ENCODE measurements at places on chromosomes 7 and 10.

- DNase-seq = no peak
These were observed 237.2 kb downstream of the TCF7L2 start for GRCh38 chr10:113187063-113187777.

GRCh38 chr10:114173603-114173920 is 441 bp downstream of the CCDC186 start:
- DNase-seq = no peak

DNA sequence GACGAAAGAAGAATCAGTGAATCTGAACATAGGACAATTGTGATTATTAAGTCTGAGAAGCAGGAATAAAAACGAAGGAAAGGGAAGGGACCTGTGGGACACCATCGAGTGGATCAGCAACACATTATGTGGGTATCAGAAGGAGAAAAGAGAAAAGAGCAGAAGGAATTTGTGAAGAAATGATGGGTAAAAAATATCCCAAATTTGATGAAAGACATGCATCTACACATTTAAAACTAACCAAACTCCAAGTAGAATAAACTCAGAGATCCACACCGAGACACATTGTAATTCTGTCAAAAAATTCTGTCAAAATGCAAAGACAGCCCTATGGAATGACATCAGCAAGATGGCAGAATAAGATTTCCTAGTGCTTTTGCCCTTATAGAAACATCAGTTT is 171.1 kb downstream of the ITGB1 start:
- DNase-seq = no peak

- DNase-seq = no peak
These were observed 467.1 kb upstream of the STEAP1 start for GRCh38 chr7:89687211-89687610.
